ENCODE measurements at places on chromosomes 7 and 10. TPM values are rescaled to one million over a fixed set of nuclear protein-coding genes. Genes with fewer than 3 reads are reported as not detected.

The NUDCD3 gene
- 44.2 TPM for total RNA-seq

The SPDYE11 gene
- total RNA-seq: not detected

The C10orf71 gene
- total RNA-seq: not detected

The LIPF gene
- not detected for total RNA-seq

The CALN1 gene
- total RNA-seq: not detected

The SAMD9 gene
- total RNA-seq: 30.4 TPM

The SH2D4B gene
- not detected for total RNA-seq

The RSPH10B2 gene
- under 0.01 TPM for total RNA-seq

The UNCX gene
- total RNA-seq: not detected

GRCh38 chr7:66301737-66302136 is 96.6 kb downstream of the TPST1 start:
- DNase-seq: no peak
- H3K36me3 ChIP-seq: no peaks in the 10 kb centered on the region
- H3K4me1 ChIP-seq: peaks cover 21% of the 10 kb centered on the region
- H3K4me3 ChIP-seq: no peak overlapping the region

GRCh38 chr7:3094701-3095445 is 51.2 kb upstream of the CARD11 start:
- no peaks in the 10 kb centered on the region for H3K27me3 ChIP-seq
- no peak overlapping the region for H3K4me3 ChIP-seq
- no peak overlapping the region for H3K27ac ChIP-seq

DNA sequence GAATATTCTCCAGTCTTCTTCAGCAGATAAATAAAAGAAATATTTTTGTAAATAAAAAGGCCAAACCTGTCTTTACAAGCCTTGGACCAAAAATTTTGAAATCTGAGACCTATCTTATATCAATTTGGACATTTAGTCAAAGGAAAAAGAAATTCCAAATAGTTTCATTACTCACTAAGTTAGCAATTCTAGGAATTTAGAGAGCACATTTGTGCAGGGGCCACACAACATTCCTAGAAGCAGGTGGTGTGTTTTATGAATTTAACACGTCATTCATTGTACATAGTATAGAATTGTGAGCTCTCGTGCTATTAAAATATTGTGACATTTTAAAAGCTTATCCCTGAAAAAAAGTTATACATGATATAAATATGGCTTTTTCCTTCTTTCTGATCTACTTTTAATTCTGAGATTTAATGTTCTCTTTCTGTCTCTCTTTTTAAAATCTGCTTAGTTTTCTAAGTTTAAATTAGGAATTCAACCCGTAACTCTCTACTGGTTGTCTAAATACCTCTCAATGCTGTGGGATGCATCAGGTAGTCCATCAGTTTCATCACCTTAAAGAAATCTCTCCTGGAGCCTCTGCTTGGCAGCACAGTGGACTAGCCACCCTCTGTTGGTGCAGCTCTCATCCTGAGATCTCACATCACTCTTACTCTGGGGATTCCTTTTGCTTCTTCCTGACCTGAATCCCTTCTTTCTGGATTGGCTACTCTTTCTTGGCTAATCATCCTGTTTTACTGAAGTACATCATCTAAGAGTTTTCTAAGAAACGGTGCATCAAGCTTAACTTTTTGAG is 124.5 kb downstream of the SEMA3E start:
- no peak for DNase-seq
- H3K27me3 ChIP-seq: no peaks in the 10 kb centered on the region
- H3K36me3 ChIP-seq: no peaks in the 10 kb centered on the region
- H3K4me1 ChIP-seq: no peaks in the 10 kb centered on the region
- no peak overlapping the region for H3K27ac ChIP-seq

DNA sequence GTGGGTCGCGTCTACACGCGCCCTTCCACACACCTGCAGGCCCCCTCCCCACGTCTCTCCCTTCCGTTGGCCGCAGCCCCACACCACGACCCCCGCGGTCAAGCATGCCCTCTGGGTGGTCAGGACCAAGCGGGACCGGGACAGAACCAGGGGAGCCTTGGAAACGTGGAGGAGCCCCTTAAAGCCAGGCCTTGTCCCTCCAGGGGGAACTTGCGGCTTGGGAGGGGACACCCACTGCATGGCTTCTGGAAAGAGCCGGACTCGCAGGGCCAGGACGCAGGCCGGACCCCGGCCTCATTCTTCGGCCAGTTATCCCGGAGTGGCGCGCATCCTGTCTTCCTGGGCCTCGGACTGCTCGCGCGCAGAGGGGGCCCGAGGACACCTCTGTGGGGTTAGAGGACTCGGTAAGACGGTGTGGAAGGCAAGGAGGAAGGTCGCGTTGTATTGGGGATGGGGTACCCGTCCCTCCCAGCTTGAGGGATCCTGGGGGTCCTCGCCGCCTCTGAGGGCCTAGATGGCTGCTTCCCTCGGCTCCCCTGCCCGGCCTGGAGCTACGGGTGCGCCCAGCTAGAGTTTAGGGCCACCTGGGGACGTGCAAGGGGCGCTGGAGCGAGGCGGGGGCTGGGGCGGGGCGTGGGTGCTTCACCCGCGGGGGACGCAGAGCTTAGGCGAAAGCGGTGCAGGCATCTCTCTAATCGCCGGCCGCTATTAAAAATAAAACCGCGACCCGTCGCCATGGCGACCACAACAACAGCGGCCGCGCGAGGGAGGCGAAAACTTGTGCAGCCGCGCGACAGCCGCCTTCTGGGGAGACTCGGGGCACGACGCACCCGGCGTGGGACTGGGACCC is 1.8 kb upstream of the PDGFA start:
- H3K4me1 ChIP-seq: peaks cover 17% of the 10 kb centered on the region
- H3K27ac ChIP-seq: no peak overlapping the region
- peak overlapping the region; percentile 66 for H3K4me3 ChIP-seq

GRCh38 chr7:774161-775109 is 47.4 kb upstream of the PRKAR1B start:
- peaks cover 2% of the 10 kb centered on the region for H3K4me1 ChIP-seq
- H3K27me3 ChIP-seq: no peaks in the 10 kb centered on the region
- H3K27ac ChIP-seq: no peak overlapping the region
- no peak overlapping the region for H3K4me3 ChIP-seq
- H3K36me3 ChIP-seq: peaks cover 13% of the 10 kb centered on the region

- no peak for DNase-seq
- no peak overlapping the region for H3K4me3 ChIP-seq
- no peak overlapping the region for H3K27ac ChIP-seq
- H3K36me3 ChIP-seq: peaks cover 5% of the 10 kb centered on the region
- no peaks in the 10 kb centered on the region for H3K27me3 ChIP-seq
- peaks cover 20% of the 10 kb centered on the region for H3K4me1 ChIP-seq
These were observed 7.4 kb downstream of the RASSF4 start for GRCh38 chr10:44966816-44967509.

- no peak for DNase-seq
- H3K36me3 ChIP-seq: peaks cover 14% of the 10 kb centered on the region
- H3K4me3 ChIP-seq: no peak overlapping the region
- peak overlapping the region; percentile 31 for H3K27ac ChIP-seq
- H3K4me1 ChIP-seq: peaks cover 7% of the 10 kb centered on the region
- H3K27me3 ChIP-seq: no peaks in the 10 kb centered on the region
These were observed 44.1 kb upstream of the GATAD1 start for GRCh38 chr7:92402920-92403759.

DNA sequence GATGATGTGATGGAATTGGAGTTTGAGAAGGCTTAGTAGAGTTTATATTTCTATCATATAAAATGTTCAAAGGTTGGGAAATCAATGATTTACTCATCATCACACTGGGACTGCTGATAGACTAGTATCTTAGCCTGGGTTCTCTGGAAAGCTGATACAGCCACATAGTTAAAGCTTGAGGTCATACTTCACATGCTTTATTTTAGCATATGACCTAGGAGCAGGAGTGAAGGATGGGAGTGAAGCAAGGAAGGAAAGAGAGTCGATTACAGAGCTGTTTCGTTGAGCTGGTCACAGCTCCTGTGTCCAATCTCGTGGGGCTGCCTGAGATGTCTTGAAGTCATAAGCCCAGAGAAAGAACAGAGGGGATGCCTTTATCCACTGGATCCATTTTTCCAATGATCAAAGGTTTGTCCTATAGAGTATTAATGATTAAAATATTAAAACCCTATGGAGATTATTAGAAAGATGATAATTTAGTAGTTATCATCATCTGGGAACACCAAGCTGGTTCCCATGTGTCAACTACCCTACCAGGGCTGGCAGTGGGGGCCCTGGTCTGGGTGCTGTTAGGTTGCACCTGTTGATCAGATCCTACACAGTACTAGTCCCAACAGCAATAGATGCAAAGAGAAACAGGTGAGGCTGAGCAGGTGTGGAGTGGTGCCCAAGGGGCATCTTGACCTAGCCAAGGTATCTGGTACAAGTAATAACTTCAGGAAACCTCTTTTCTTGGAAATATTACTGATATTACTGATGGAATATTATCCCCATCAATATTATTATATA is 77.8 kb downstream of the BAMBI start:
- no peak for DNase-seq
- peaks cover 6% of the 10 kb centered on the region for H3K27me3 ChIP-seq
- no peaks in the 10 kb centered on the region for H3K4me1 ChIP-seq
- no peak overlapping the region for H3K27ac ChIP-seq
- H3K36me3 ChIP-seq: no peaks in the 10 kb centered on the region

- H3K4me1 ChIP-seq: no peaks in the 10 kb centered on the region
- no peaks in the 10 kb centered on the region for H3K36me3 ChIP-seq
These were observed 63.5 kb upstream of the ATRNL1 start for GRCh38 chr10:115029452-115030375.

DNA sequence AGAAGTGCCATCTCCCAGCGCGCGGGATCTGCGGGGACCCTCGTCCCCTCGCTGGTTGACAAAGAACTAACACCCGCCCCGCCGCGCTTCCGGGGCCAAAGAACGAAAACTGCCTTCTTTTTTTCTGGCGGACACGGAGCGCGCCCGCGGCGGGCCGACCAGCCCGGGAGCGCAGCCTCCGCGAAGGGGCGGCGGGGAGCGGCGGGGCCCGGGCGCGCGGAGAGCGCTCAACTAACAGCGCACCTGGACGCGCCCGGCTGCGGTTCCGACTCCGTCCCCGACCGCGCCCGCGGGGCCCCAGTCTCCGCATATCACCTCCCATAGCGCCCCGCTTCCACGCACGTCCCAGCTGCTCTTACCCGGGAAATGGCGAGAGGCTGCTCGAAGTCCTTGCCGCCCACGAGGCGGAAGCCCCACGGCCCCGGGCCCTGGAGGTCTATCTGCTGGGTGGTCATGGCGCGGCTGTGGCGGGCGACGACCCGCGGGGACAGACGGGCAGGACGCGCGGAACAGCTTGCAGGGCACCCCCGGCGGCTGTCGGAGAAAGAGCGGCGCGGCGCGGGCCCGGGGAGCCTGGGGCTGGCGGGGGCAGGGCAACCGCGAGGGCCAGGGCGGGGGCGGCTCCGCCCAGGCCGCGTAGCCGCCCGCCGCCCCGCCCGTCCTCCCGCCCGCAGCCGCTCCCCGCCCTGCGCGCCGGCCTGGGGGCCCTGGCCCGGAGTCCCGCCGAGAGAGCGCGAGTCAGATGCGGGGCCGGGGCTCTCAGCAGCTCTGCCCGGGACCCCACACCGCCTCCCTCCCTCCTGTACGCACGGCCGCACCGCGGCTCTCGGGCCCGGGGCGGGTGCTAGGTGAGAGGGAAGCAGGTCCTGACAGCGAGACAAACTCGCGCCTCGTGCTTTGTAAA is at the start of gene PDLIM1:
Gene PDLIM1 (minus strand): TSS at position 543 of the 904 bp plus-strand sequence. CDS start 88 bp downstream, at position 455.
- H3K27me3 ChIP-seq: no peaks in the 10 kb centered on the region
- H3K4me3 ChIP-seq: peak within 1 kb of the TSS; percentile 85
- H3K27ac ChIP-seq: peak within 1 kb of the TSS; percentile 56
- peaks cover 32% of the 10 kb centered on the region for H3K4me1 ChIP-seq
- no peaks in the 10 kb centered on the region for H3K36me3 ChIP-seq

- H3K4me1 ChIP-seq: peaks cover 17% of the 10 kb centered on the region
- peak; percentile 80 for DNase-seq
- H3K4me3 ChIP-seq: no peak overlapping the region
- no peaks in the 10 kb centered on the region for H3K27me3 ChIP-seq
- H3K27ac ChIP-seq: no peak overlapping the region
- peaks cover 72% of the 10 kb centered on the region for H3K36me3 ChIP-seq
These were observed 143.2 kb downstream of the MAPK8 start for GRCh38 chr10:48449501-48450232.

GRCh38 chr10:75841266-75841665 is 409.8 kb downstream of the LRMDA start:
- H3K4me1 ChIP-seq: no peaks in the 10 kb centered on the region
- no peaks in the 10 kb centered on the region for H3K27me3 ChIP-seq
- no peak overlapping the region for H3K27ac ChIP-seq
- H3K4me3 ChIP-seq: no peak overlapping the region
- H3K36me3 ChIP-seq: no peaks in the 10 kb centered on the region

DNA sequence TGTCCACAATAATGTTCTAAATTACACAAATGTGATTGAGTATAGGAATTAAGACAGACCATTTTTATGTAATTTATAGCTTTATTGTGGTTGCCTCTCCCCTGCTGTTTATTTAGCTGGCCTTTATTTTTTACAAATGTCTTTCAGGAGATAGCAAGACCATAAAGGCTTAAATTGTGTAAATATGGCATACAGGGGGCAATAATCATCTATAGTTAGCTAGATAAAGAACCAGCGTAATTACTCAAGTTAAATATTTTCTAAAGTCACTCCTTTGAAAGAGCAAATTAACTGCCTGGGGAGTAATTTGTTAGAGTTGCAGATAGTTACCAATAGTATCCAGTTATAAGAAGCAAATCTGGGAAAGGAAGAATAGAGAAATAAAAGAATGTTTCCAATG is at the start of gene MALRD1:
Gene MALRD1 (plus strand): TSS at position 313 of the 400 bp plus-strand sequence. CDS start 138 bp downstream, outside the sequence.
- H3K27ac ChIP-seq: no peak within 1 kb of the TSS
- DNase-seq: no peak
- no peak within 1 kb of the TSS for H3K4me3 ChIP-seq
- no peaks in the 10 kb centered on the region for H3K27me3 ChIP-seq

- no peak for DNase-seq
- H3K4me1 ChIP-seq: no peaks in the 10 kb centered on the region
- H3K4me3 ChIP-seq: no peak overlapping the region
- no peaks in the 10 kb centered on the region for H3K36me3 ChIP-seq
These were observed 51.6 kb downstream of the TFPI2 start for GRCh38 chr7:93838966-93839365.

GRCh38 chr10:64090865-64091264 is 569.7 kb downstream of the REEP3 start:
- no peaks in the 10 kb centered on the region for H3K4me1 ChIP-seq
- no peak for DNase-seq
- no peaks in the 10 kb centered on the region for H3K27me3 ChIP-seq
- H3K36me3 ChIP-seq: no peaks in the 10 kb centered on the region

DNA sequence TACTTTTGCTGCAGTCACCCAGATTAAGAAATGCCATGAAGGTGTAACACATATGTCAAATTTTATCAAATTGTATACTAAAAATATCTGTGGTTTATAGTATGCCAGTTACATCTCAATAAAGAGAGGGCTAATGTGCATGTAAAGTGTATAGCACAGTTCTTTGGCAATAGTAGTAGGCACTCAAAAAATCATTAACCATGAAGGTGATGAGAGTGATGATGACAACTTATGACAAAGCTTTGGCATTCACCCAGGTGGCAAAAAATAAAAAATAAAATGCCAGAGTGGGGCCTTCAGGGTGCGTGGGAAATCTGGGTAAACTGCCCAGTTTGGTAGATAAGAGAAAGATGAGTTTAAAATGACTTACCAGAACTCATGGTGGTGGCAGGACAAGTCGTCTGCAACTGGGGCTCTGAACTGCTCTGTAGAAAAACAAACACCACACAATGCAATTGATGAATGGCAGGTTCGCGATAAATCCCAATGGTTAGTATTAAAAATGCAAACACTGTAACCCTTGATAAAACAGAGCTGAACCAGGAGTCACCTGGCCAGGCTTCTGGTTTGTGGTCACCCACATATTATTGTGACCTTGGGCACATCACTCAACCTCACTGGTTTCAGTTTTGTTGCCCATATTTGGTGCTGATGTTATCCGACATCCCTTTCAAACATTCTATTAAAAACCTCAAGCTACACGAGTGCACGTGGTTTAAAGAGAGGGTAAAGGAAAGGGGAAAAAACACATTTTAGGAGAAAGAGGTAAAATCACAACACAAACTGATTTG is 120.2 kb downstream of the SORBS1 start:
- peaks cover 9% of the 10 kb centered on the region for H3K4me1 ChIP-seq
- DNase-seq: no peak
- no peaks in the 10 kb centered on the region for H3K27me3 ChIP-seq
- H3K4me3 ChIP-seq: no peak overlapping the region

Data from osteoblast (primary cell).